Dorsolateral prefrontal cortex (tissue), 122 donors: ENCODE measurements at places on chromosomes 2 and 18.

DNA sequence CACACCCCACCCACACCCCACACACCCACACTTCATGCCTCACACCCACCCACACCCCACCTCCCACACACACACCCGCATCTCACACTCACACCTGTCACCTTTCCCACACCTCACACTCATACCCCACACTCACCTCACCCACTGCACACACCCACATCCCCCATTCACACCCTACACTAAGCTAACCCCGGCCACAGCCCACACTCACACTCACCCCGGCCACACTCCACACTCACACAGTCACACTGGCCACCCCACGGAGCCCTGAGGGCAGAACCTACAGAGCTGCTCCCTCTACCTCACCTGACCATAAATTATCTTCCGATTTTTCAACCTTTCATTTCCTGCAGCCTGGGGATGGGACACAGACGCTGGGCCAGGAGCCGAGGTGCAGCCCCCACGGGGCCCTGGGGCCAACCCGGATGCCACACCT, 241.3 kb downstream of the HDAC4 start:
- DNase-seq = no peak

- DNase-seq = no peak
Observed at GRCh38 chr18:40313030-40313642, 1641.9 kb upstream of the PIK3C3 start.

GRCh38 chr2:75788154-75788553, 77.4 kb upstream of the GCFC2 start:
- DNase-seq = no peak

GRCh38 chr2:213688133-213688532, 403.9 kb downstream of the SPAG16 start:
- no peak for DNase-seq

DNA sequence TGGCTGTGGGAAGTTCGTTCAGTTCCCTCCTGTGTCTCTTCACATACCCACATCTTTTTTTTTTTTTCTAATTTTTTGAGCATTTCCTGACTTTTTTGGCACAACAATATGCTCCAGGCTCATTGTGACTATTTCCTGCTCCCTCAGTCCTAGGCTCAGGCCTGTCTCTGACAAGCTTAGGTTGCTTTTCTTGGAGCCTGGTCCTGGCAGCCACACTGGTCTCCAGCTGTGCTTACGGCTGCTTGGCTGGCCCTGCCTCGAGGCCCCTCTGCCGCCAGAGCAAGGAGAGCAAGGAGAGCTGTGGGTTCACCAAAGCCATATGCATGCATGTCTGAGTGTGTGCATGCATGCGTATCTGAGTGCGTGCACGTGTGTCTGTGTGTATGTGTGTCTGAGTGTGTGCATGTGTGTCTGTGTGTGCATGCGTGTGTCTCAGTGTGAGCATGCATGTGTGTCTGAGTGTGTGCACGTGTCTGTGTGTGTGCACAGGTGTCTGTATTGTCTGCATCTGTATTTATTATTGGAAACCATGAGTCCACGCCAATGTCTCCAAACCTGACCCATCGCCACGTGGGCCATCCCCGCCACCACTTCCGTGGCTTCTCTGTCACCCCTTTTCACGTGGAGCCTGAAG, 766.1 kb upstream of the SALL3 start:
- no peak for DNase-seq

DNA sequence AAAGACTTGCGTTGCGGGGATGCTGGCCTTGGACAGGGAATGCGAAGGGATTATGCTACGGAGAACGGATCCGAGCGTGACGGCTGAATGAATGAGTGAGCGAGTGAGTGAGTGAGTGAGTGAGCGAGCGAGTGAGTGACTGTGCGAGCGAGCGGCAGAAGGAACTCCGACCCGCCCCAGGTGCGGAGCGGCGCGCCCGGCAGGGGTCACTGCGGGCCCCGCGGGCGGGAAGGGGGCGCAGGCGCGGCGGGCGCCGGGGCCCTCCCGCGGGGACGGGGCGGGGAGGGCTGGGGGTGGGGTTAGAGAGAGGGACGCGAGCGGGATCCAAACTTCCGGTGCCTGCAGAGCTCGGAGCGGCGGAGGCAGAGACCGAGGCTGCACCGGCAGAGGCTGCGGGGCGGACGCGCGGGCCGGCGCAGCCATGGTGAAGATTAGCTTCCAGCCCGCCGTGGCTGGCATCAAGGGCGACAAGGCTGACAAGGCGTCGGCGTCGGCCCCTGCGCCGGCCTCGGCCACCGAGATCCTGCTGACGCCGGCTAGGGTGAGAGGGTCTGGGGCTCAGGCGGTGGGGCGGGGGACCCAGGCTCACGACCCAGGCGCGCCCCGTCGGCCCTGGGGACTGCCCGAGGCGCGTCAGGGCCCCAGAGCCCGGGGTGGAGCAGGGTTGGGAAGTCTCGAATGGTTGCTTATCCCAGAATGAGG, at the start of gene ITM2C:
Gene ITM2C (plus strand): TSS at position 338 of the 702 bp plus-strand sequence. CDS start 84 bp downstream, at position 422.
- no peak for DNase-seq

- DNase-seq = no peak
Observed at GRCh38 chr18:59060551-59060950, 79.1 kb upstream of the SEC11C start.

- no peak for DNase-seq
Observed at GRCh38 chr2:74514368-74515270, at the start of gene TLX2. Gene TLX2, plus strand, starts transcription at chr2:74514450. Its CDS starts 357 bp downstream, at chr2:74514807.

DNA sequence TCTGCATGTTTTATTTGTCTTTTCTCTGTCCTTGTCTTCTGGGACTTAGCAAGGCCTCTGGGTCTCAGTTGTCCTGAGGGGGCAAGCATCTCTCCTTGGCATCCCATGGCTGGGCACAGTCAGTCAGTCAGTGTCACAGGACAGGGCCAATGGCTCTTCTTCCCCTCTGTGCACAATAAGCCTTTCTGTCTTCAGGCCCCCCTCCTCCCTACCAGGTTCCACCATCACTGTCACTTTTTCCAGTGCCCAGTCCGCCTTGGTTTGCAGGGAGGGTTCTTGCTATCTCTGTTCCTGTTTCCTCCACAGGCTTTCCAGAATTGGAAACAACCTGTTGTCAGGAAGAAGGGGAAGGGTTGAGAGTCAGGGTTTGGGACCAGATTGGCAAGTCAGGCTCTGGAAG, 1.7 kb upstream of the VAMP5 start:
- no peak for DNase-seq
